ENCODE measurements at places on chromosomes 3 and 15.

DNA sequence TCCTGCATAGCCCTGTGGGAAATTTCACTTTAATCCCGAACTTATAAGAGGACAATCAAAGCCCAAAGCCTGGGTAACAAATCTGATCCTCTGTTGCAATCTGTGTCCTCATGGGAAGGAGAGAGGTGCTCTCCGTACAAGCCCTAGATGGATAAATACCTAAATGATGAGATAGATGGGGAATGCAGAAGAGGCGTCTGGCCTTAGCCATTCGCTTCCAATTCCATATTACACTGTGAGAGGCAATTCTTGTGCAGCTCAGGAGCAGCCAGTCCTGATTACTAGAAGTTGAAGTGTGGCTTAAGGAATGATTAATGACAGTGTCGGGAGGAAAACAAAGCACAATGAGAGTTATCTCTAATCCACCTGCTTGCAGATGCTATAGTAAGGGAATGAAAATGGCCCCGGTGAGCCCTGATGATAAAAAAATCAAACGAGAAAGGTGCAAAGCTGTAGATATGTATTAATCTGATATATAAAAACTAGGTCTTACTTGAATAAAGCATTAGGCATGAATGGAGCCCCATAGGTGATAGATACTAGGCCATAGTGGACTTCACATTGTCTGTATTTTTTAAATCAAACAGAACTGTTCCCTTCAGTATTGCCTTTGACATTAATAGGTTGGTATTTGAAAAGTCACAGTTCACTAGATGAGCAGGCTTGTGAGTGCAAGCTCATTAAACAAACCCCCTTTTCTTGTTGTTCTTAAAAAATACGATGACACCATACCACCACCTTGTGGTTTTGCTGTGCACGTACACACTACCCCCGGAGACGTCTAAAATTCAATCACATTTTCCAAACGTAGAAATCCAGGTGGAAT lies 54.2 kb upstream of the TMCO5A start:
- no peak for DNase-seq

DNA sequence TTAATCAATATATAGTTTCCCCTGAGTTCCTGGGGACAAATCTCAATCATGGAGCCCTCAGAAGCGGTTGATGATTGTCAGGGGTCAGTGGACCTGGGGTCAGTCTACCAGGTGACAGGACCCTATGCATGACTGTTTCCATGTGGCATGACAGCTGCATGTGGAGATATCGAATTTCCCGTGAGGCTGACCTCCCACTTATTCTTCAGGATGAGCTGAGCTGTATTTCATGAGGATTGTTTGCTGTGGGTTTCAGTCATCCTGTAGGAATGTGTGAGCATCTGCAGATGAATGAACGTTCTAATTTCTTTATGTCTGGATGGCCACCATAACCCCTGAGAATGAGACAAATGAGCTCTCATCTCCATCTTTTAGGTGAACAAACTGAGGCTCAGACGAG lies 93.0 kb upstream of the HES1 start:
- no peak for DNase-seq

GRCh38 chr3:2595486-2595885 lies 496.8 kb downstream of the CNTN4 start:
- no peak for DNase-seq

- DNase-seq: no peak
These were observed 1242.2 kb downstream of the OTOL1 start for GRCh38 chr3:162738784-162739183.
